ENCODE measurements at places on chromosomes 7 and 10. TPM values are rescaled to one million over a fixed set of nuclear protein-coding genes. Genes with fewer than 3 reads are reported as not detected.

Gene VSIR
- polyA plus RNA-seq, result 34.3 TPM

Gene SSC4D
- polyA plus RNA-seq, result 1.0 TPM

Gene WASHC2A
- polyA plus RNA-seq, result 27.2 TPM

Gene C7orf57
- 0.36 TPM for polyA plus RNA-seq

Gene NXPH1
- not detected for polyA plus RNA-seq

Gene USP54
- 12.1 TPM for polyA plus RNA-seq

Gene CPVL
- polyA plus RNA-seq, result 24.2 TPM

Gene MYL10
- 22.1 TPM for polyA plus RNA-seq

DNA sequence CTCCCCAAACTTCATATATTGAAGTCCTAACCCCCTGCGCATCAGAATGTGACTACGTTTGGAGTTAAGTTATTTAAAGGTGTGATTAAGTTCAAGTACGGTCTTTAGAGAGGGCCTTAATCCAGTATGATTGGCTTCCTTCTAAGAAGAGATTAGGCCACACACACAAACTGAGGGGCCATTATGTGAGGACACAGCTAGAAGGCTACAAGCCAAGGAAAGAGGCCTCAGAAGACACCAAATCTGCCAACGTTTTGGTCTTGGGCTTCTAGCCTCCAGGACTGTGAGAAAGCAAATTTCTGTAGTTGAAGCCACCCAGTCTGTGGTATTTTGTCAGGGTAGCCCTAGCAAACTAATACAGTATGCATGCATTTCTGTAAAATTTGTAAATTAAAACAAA, 41.7 kb downstream of the REEP3 start:
- no peak for DNase-seq

DNA sequence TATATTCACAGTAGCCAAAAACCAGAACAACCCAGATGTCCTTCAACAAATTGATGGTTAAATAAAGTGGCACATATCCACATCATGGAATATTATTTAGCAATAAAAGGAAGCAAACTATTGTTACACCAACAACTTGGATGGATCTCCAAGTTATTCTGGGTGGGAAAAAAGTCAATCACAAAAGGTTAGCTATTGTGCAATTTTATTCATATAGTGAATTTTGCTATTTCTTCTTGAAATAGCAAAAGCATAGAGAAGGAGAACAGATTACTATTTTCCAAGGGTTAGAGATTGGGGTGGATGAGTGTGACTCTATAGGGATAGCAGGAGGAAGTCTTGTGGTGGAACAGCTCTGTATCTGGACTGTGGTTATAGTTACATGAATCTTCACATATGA, 87.0 kb downstream of the PTPN20 start:
- no peak for DNase-seq

GRCh38 chr7:103866919-103867318, 122.5 kb downstream of the RELN start:
- no peak for DNase-seq

GRCh38 chr7:151801782-151802468, 75.0 kb downstream of the PRKAG2 start:
- no peak for DNase-seq

DNA sequence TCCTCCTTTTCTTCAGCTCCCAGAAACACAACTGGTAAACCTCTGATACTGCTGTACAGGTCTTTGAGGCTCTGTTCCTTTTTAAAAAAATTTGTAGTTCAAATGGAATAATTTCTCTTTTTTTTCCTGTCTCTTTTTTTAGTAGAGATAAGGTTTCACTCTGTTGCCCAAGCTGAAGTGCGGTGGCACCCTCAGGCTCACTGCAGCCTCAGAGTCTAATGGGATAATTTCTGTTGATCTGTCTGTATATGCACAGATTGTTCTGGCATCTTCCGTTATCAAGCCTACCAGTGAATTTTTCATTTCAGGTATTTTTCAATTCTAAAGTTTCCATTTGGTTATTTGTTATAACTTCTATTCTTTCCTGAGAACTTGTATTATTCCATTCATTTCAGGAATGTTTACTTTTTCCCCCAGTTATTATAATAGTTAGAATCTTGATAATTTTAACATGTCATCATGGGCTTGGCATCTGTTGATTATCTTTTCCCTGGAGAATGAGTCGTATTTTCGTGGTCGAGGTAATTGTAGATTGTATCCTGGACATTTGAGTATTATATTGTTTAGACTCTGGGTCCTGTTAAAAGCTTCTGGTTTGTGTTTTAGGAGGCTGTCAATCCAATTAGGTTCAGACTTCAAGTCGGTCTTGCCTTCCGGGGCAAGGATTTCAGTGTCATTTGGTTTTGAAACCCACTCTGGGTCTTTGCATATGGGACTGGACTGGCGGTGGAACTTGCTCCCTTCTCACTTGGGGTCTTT, 24.5 kb downstream of the CRCP start:
- no peak for DNase-seq

GRCh38 chr7:52797801-52798200, 237.6 kb upstream of the POM121L12 start:
- DNase-seq, result no peak

DNA sequence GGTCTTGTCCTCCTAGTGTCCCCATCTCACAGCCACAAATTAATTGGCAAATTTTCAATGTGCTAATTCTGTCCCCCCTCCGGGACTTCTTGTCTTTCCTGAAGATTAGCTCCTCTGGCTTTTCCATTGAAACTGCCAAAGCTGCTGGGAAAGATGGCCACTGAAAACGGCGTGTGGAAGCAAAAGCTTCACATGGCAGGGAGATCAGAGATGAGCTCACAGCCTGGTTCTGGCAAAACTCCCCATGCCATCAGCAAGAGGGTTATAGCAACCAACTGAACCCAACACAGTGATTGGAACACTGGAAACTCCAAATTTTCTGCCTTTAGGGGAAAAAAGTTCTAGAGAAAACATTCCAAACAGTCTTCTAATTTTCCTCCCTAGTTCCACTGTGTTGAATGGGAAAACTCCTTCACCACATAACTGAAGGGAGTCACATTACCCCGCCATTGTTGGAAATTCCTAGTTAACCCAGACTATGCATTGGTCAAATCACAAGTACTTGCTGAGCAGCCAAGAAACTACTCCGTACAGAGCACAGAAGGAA, 37.0 kb downstream of the NRAP start:
- DNase-seq, result no peak

DNA sequence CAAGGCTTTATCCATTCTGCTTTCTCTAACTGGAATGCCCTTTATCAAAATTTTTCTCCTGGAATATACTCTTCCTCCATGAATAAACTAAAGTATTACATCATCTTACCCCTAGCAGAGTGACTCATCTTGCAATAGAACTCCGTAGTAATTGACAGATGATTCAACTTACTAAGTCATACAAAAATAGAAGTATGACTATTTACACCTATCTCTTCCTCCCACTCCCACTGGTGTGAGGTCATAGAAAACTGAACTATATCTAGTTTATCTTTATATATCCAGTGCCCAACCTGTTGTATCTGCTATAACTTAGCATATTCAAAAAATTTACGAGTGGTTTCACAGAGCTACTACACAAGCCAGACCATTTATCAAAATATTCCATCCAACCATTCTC, 26.1 kb downstream of the ABCB1 start:
- DNase-seq, result no peak

DNA sequence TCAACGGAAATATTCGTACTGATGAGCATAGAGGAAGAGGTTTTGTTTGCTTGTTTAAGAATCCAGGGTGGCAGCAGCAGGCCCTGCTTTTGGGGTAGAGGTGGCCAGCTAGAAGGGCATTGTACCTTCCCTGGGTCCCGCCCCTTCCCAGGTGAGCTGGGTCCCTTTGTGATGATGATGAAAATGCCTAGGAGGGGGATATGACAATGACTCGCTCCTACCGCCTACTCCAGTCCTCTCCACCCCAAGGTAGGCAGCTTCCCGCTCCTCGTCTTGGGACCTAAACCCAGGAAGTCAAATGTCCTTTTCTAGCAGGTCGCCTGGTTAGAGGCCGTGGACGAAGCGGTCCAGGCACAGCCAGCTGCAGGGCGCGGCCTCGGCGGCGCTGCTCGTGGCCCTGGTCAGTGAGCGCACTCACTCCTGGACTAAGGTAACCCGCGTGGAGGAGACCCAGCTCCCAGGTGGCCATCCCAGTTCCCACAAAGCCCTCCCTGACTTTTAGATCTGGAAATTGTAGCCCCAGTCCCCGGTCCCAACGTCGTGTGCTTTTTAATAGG, 141.4 kb downstream of the LSMEM1 start:
- no peak for DNase-seq

- no peak for DNase-seq
These were observed 271.2 kb downstream of the MAGI2 start for GRCh38 chr7:79182283-79182682.

DNA sequence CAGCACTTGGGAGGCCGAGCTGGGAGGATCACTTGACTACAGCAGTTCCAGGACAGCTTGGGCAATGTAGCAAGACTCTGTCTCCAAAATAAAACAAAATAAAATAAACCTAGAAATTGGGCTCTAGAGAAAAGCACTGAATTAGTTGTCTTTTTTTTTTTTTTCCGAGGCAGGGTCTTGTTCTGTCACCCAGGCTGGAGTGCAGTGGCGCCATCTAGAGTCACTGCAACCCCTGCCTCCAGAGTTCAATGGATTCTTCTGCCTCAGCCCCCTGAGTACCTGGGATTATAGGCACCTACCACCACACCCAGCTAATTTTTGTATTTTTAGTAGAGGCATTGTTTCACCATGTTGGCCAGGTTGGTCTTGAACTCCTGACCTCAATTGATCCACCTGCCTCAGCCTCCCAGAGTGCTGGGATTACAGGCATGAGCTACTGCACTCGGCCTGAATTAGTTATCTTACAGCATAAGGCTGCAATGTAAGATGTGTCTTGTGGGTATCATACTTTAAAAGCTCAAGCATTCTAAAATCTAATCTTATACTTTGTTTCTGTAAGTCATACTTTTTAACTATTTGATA, 12.8 kb downstream of the MEIG1 start:
- DNase-seq, result no peak

DNA sequence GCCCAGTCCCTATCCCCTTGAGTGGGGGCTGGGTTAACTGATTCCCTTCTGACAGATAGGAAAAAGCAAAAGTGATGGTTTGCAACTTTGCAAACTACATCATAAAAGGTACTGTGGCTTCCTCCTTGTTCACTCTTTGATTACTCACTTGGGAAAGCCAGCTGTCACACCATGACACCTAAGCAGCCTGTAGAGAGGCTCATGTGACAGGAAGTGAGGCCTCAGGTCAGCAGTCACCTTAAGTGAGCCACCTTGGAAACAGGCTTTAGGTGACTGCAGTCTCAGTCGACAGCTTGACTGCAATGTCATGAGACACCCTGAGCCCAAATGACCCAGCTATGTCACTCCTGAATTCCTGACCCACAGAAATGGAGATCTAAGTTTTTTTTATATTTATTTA, 4.3 kb upstream of the CHCHD2 start:
- no peak for DNase-seq

- peak; percentile 62 for DNase-seq
These were observed 427.1 kb downstream of the GPAM start for GRCh38 chr10:111756217-111757061.

- no peak for DNase-seq
These were observed 98.6 kb downstream of the ARID5B start for GRCh38 chr10:62000037-62000603.

DNA sequence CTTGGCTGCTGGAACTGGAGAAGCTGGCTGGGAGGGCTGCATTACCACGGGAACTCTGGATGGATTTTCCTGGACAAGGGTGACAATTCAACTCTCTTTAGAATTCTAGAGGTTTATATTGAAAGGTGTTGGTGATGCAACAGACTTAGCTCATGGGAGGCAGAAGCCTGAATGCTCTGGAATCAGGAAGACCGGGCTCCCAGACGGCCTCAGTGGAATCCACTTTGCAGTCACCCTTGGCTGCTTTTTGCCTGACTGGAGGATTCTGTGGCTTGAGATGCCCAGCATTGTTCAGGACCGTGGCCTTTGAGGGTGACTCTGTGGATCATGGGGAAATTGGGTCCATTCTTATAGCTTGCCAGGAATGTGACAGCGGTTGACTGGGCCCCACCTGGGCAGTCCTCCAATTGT, 32.3 kb downstream of the PYROXD2 start:
- no peak for DNase-seq

GRCh38 chr7:137880432-137880831, 33.7 kb upstream of the DGKI start:
- no peak for DNase-seq

GRCh38 chr7:77995717-77996116, 197.1 kb downstream of the PHTF2 start:
- DNase-seq, result no peak

DNA sequence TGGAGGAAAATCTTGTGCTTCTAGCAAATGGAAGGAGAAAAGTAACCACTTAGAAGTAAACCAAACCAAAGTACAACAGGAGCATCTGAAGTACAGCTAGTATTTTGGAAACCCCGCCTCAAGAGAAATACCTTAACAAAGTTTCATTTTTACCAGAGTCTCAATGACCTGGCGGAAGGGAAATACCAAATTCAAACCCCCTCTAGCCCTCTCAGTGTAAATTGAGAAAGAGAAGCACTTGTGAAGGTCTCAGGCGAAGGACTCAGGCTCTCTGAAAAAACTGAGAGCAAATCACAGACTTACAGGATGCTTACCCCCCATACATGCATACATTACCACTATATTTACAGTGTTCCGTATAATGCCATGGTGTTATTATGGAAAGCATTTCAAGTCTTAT, 70.1 kb downstream of the ZPBP start:
- DNase-seq, result no peak

- no peak for DNase-seq
These were observed 43.1 kb upstream of the HSPB1 start for GRCh38 chr7:76259124-76260093.

DNA sequence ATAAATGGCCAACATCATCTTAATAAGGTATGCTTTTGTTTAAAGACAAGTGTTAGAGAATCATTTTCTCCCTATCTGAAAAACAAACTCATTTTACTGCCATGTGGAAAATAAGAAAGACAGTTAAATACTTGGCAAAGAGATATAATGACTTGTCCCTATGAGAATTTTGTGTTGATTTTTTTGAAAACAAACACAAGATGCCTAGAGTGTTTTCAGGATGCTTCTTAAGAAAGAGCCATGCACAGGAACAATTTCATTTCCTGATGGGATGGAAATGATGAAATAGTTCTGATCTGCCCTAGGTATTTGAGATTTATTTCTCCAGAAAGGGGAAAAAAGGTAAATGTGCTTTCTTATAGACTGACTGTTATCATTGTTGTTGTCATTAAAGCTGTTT, 237.5 kb upstream of the GNAI1 start:
- DNase-seq, result no peak

GRCh38 chr7:11714676-11715075, 117.3 kb downstream of the THSD7A start:
- DNase-seq, result no peak

GRCh38 chr7:1919539-1920265, 249.6 kb downstream of the ELFN1 start:
- DNase-seq, result peak; percentile 43

DNA sequence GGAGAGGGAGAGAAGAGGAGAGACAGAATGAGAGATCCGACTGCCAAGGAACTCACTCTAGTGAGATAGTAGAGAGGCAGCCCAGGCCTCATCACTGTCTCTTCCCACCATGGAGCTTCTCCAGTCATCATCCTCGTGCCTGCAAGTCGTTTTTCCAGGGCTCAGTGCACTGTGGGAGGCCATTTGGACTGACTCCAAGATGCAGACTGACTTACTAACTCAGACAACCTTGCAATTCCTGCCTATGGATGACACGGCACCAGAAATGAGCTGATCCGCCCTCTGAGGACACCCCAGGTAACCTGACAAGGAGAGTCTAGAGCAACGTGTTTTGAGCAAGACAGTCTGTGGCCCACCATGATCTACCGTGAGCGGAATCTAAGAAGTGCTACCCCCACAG, 154.9 kb downstream of the GLI3 start:
- DNase-seq, result no peak
